ENCODE measurements at places on chromosomes 1 and 21.

DNA sequence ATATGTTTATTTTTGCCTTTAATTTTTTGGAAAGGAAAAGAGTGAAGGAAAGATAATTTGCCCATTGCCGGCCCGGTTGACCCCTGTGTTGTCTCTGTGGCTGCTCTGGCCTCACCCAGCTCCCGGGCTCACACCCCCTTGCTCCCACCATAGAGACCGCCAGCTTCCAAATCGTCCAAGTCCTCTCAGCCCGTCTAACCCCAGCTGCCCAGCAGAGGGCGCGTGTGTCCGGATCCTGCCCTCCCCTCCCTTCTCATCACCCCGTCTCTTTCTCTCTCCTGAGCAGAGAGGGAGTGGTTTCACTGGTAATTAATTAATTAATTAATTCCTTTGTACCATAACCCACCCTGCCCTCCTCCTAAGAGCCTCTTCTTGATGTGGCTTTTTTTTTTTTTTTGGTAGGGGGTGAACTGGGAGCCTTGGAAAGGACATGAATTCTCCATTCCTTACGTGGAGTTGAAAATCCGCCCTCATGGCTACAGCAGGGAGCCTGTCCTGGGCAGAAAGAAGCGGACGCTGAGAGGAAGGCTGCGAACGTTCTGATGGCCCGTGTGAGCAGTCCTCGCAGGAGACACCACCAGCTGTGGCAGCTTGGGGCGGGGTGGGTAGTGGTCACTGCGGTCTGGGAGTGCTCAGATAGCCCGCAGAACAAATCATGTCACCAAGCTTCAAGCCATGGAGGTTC lies 45.9 kb downstream of the KIAA0040 start:
- peak; percentile 34 for DNase-seq

DNA sequence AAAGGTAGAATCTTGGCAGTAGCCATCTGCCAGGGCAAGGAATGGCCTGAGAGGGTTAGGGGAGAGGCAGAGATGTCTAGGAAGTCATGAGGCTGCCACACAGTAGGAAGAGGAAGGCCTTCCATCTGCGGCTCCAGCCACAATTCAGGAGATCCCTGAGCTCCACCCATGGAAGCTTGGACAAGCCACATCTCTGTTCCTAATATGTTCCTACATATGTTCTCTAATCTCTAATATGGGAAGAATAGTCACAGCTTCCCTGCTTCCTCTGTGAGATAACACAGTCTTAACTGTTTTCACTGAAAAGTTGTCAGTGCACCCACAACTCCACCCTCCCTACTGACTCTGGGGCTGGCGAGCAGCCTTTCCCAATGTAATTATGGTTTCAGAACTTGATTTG lies 109.5 kb downstream of the CDC7 start:
- DNase-seq, result no peak

DNA sequence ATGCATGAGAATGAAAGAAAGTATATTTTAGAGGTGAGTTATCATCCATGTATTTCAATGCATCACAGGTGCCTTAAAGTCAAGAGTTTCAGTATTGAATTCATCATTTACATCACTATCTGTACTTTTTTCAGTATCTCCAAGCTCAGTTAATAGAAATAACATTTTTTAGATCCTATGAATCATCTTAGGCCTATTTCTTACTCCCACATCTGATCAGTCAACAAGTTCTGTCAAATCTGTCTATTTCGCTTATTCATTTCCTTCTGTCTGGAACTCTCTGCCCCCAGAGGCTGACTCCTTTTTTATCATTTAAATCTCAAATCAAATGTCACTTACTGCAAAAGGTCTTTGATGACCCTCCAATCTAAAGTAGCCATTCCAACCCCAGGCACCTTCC lies 295.2 kb downstream of the LRRC7 start:
- no peak for DNase-seq

- DNase-seq, result no peak
Measured at GRCh38 chr1:44926311-44926781, 60.0 kb downstream of the EIF2B3 start.

GRCh38 chr1:221376286-221376685 lies 365.6 kb downstream of the DUSP10 start:
- DNase-seq, result no peak

DNA sequence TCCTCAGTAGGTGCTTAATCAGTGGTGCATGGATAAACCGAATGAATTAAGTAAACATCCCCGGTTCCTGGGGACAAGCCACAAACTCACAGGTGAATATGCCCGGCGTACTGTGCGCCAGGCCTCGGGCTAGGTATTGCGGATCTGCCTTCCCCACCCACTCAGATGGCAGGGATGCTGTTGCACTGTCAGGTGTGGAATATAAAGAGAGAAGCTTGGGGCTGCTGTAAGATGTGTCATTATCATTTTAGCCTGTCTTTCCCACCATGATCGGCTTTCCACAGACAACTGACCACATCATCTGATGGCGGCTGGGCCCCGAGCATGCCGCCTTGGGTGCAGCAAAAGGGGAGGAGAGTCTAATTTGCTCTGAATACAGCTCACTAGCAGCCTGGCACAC lies 45.4 kb upstream of the LRP8 start:
- no peak for DNase-seq

DNA sequence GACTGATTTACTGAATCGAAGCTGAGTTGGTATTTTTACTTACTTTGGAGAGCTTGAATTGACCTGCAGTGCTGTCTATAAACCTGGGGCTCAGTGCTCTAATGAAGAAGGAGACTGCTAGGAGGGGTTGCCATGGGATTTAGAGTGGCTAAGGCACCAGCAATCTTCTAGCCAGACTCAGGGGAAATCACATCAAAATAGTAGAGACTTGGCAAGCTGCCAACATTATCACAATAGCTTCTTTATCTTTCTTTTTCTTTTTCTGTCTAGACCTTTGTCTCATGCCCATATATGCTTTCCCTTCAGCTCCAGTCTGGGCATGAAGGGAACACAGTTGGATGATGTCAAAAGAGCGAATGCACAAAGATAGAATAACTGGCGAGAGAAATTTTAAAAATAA lies 301.1 kb upstream of the DPYD start:
- no peak for DNase-seq

- no peak for DNase-seq
Measured at GRCh38 chr1:94335950-94336349, 82.2 kb upstream of the ABCD3 start.

DNA sequence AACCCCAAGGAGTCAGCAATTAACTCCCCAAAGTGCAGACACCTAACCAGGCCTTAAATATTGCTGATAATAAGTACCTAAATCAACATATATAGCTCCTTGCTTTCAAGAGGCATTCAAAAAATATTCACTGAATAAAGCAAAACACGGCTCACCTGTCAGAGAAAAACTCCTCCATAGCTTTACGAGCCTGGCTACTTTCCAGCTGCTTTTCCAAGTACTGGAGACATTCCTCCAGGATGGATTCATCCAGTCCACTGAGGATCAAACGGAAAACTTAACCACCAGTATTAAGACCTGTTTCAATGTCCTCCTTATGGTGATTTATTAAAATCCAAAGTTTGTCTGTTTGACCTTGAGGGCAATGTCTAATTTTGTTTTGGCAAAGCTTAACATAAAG lies 44.6 kb downstream of the UBR4 start:
- DNase-seq, result no peak

- no peak for DNase-seq
Measured at GRCh38 chr1:17305576-17306095, 2.4 kb upstream of the PADI4 start.

GRCh38 chr21:21385404-21385803 lies 387.2 kb downstream of the NCAM2 start:
- no peak for DNase-seq

DNA sequence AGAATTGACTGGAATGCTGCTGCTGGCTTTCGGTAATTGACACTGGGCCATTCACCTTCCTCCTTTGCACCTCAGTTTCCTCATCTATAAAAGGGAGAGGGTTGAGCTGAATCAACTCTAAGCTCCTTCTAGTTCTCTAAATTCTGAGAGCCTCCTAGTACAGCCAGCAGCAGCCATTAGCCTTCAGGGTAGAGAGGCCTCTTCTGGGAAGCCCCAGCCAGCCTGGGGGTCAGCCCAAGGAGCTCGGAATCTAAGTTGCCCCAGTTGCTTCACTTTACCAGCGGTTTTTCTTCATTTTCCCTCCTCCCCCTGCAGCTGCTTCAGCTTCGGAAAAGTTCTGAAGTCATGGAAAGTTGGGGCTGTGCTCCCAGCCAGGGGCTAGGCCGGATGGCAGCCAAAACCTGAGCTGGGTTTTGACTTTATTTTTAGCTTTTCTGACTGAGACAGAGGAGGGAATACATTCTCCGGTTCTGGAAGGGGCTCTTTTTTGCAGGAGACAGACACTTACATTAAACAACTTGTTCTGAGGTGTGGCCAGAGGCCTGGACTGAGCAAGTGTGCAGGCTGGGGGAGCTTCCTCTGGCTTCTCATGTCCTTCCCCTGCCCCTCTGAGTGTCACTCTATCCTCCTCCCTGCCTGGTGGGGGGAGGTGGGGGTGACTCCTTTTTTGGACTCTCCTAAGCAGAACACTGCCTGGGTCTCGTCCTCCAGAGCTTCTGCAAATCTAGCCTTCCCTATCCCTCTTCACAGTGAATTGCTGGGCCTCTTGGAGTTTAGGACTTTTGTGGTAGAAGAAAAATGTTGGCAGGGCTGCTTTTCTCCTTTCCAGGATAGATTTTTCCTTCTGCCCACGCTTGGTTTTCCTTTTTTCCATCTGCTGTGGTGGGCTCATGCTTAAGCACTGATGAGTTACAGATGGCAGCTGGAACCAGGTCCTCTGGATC lies 14.4 kb downstream of the LMNA start:
- no peak for DNase-seq

- DNase-seq, result no peak
Measured at GRCh38 chr21:34180407-34180806, 107.0 kb downstream of the MRPS6 start.

DNA sequence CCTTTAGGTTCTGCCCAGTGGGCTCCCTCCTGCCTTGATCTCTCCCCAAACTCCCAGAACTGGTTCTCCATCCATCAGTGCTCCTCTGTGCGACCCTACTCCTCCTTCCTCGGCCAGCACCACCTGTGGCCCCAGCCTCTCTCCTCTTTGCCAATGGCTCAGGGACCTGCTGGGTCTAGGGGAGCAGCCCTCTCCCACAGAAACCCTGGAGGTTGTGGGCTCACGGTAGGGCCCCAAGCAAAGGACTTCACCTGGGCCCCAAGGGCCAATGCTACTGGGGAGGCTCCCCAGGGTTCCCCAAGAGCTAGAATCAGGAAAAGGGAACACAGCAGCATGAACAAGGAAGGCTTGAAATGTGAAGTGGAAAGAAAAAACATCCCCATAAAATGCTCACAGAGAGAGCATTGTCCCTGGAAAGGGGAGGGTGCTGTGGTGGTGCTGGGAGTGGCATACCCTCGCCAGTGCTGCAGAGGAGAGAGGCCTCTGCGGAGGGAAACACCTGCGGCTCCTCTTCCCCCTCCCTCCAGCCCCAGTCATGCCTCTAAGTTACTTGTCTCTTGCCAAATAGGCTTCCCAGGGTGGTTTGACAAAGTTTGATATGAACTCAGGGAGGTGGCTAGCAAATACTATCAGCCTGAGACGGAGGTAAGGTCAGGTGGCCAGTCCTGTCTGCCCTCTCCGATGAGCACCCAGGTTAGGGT lies 2.5 kb downstream of the TMEM63A start:
- no peak for DNase-seq

GRCh38 chr1:221878134-221878533 lies 136.2 kb upstream of the DUSP10 start:
- no peak for DNase-seq

DNA sequence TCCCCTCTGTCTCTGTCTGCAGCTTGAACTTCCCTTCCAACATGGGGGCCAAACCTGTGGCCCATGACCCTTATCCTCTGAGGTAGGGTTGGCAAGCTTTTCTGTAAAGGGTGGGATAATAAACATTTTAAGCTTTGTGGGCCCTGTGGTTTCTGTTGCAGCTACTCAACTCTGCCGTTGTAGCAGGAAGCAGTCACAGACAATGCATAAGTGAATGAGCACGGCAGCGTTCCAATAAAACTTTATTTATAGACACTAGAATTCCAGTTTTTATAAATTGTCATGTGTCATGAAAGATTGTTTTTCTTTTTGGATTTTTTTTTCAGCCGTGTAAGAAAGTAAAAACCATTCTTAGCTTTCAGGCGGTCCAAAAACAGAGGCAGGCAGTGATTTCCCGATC lies 18.2 kb upstream of the CDK18 start:
- DNase-seq, result no peak

GRCh38 chr1:196078691-196079090 lies 529.5 kb downstream of the KCNT2 start:
- no peak for DNase-seq

GRCh38 chr1:174958396-174958795 lies 41.4 kb upstream of the CACYBP start:
- DNase-seq, result no peak

DNA sequence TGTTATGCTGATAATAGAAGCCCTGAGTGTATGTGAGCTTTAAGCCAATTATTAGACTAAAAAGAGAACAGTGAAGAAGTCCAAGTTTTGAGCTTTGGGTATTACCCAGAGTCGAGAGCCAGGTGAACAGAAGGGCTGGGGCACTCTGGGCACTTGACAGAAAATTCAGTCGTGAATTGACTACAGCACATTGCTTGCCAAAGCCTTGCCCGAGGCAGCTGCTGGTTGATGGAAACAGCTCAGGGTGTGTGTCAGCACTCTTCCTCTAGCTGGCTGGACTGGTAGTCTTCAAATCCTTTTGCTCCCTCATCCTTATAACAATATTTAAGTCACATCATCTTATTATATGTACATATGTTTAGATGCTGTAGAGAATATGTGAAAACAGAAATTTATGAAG lies 21.3 kb downstream of the PDE4B start:
- DNase-seq, result no peak

GRCh38 chr21:37817242-37817641 lies 99.0 kb downstream of the KCNJ6 start:
- DNase-seq, result no peak

GRCh38 chr21:39612233-39613040 lies at the start of gene B3GALT5:
TSS of gene B3GALT5 (plus strand) at chr21:39612940. CDS start at chr21:39660560, 47,620 bp downstream.
- DNase-seq, result no peak

DNA sequence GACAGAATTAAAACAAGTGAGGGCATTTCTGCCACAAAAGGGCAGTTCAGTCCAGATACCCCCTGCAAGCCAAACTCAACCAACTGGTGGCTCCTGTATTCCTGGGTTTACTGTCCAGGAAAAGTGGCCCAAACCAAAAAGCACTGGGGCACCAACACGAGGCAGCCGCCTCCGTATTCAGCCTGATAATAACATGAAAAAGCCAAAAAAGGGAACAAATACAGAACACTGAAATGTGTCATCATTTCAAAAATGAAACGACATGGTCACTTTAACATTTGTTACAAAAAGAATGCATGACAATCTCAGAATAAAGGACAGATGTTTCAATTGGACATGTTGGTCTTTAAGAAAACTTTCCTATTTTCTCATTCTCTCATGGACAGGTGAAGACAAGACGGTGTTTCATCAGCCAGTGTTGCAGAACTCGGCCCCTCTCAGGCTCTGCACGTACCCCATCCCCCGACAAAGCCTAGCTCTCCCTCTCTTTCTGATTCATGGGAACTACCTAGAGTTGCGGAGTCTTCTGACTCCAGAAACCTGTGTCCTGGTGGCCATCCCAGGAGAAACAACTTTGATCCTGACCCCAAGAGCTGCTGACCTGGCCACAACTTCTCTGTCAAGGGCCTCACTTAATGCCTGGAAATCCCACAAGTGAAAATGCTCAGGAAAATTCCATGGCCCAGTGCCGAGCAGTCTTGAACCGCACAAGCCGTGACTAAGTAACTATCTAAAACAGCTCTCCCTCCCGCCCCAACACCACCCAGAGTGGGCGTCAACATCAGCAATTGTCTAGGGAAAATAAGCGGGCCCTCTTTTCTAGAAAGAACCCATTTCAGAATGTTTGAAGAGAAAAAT lies 27.1 kb downstream of the ZBTB17 start:
- DNase-seq, result no peak
